Activated T-cell treated with anti-CD3 and anti-CD28 coated beads for 1 hour (primary cell): ENCODE measurements at places on chromosomes 1 and 21.
A peak's percentile ranks its signal among the peaks of the same experiment; 100 is the strongest.

GRCh38 chr1:54391450-54392209 lies 14.6 kb downstream of the SSBP3 start:
- DNase-seq, result no peak

- peak; percentile 16 for DNase-seq
Observed at GRCh38 chr21:33299181-33299752, 25.5 kb upstream of the IFNAR1 start.

DNA sequence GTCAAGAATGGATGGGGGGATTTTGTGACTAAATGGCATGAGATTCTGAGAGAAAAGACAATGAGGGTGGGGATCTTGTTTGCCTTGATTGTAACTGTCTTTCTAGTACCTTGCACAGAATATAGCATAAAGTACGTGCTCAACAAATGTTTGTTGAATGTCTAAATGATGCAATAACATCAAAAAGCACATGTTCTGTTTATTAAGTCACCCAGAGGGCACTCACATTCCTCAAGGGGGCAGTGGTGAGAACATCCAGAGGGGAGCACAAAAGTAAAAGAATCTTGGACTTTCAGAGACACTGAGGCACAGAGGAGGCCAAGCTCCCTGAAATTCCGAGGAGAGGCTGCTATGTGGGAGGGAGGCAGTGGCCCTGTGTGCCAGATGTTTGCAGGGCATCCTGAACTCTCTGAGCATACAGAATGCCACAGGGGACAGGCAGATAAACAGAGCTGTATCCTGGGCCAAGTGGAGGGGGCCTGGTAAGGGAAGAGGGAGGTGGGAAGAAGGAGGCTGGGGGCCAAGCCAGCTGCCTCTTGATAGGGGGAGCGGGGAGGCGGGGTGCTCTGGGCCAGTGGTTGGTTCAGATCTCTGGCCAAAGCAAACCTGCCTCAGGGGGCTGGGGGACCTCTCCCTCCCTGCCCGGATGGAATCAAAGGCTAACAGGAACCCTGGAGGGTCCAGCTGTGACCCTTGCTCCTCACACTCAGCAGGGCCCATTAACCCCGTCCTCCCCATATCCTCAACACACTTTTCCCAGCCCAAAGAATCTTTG lies 6.5 kb upstream of the ATP1A2 start:
- no peak for DNase-seq

DNA sequence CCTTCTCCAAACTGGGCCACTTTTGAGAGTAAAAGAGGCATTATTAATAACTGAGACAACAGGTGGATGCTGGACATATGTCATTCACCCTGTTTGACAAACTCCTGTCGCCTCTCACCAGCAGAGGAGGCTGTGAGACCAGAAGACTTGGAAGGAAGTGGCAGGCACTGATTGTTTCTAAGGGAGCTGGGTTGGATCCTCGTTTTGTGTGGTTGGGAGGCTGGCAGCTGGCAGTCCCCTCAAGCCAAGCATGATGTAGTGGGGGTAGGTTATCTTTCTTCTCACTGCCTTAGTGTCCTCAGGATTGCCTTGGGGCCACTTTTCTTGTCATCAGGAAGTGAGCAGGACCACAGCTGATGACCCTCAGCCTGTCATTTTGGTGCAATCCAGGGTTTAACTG lies 86.5 kb upstream of the KCNJ15 start:
- no peak for DNase-seq

DNA sequence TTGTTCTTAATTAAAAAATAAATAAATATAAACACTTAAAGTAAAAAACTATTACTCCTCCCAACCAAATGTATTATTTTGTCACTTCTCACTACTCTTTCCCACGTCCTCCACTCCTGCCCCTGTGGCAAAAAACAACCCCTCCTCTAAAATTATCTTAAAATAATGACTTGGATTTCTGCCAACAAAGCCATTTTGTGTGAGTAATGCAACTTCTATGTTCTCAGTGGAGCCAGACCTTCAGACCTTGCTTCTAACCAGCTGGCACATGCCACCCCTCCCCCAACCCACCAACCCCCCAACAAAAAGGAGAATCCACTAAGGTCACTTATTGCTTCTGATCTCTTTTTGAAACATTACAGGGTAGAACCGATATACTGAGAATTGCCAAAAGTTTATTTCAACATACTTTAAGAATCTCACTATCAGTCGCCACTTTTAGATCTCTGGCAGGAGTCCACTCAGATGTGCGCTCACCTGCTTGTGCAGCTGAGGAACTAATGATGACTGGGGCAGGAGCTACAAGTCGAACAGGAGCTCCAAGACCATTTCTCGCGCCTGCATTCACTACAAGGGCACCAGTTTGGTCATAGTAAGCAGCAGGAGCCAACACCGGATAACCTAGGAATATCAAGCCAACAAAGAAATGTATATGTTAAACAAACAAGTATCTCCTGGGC lies 58.3 kb upstream of the SDC3 start:
- no peak for DNase-seq

- DNase-seq, result no peak
Observed at GRCh38 chr1:147804942-147805723, 44.7 kb upstream of the GJA5 start.

GRCh38 chr1:94580367-94581115 lies 39.0 kb upstream of the F3 start:
- DNase-seq, result no peak

GRCh38 chr21:29073222-29074006 lies at the start of gene CCT8:
TSS of gene CCT8 (minus strand) at chr21:29073648. CDS start at chr21:29073590, 58 bp downstream.
- DNase-seq, result peak; percentile 97

- no peak for DNase-seq
Observed at GRCh38 chr1:93917302-93917701, 8.1 kb upstream of the GCLM start.

- DNase-seq, result peak; percentile 15
Observed at GRCh38 chr21:32770871-32771523, 558 bp downstream of the PAXBP1 start.

GRCh38 chr1:219575563-219575962 lies 37.3 kb downstream of the ZC3H11B start:
- DNase-seq, result no peak

- DNase-seq, result no peak
Observed at GRCh38 chr1:27789540-27790041, 16.6 kb downstream of the STX12 start.

DNA sequence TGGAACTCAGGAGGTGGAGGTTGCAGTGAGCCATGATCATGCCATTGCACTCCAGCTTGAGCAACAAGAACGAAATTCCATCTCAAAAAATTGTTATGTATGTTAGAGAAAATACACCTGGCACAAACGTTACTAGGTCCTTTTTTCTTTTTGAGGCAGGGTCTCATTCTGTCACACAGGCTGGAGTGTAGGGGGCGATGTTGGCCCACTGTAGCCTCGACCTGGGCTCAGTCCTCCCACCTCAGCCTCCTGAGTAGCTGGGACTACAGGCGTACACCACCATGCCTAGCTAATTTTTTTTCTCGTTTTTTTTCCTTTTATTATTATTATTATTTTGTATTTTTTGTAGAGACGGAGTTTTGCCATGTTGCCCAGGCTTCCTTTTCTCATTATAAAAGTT lies 4.4 kb downstream of the HAX1 start:
- no peak for DNase-seq

DNA sequence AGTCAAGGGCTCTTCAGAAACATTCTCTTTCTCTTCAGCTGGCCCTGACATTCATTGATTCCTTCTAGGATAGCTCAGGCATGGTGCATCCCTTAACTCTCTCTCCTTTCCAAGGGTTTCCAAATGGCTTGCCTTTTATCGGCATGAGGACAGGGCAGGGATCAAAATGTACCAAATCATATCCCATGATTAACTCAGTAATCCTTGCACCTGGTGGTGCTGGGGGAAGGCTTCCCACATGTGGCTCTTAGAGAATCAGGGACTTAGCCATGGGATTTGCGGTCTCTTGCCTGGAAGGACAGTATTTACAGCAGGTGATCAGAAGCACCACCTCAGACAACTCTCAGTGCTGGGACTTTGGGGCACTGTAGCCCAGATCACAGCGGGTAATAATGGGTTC lies 46.2 kb upstream of the EDEM3 start:
- DNase-seq, result no peak

DNA sequence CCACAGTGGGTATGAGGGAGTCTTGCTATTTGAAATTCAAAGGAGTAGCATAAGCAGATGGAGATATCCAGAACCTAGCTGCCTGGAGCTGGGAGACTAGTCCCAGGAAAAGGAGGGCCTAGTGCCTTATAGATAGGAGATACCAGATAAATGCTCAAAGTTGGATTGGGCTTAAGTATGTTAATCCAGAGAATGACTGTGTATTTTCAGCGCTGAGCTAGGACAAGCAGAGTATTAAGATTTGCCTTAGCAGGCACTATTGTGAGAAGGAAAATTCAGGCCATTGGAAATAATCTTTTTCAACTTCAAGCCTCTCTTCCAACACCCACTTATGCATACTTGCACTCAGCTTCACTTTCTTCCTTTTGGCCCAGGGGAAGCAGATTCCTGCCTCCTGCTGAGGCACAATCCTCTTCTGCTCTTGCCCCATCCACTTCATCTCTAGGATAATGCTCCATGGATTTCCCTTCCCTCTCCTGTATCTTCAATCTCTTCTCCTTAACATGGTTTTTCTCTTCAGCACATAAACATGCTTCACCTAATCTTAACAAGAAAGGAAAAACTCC lies 21.1 kb downstream of the PIK3C2B start:
- DNase-seq, result no peak

- no peak for DNase-seq
Observed at GRCh38 chr1:7727809-7728471, 43.2 kb upstream of the VAMP3 start.

- no peak for DNase-seq
Observed at GRCh38 chr1:209585672-209586071, 2.2 kb downstream of the CAMK1G start.

DNA sequence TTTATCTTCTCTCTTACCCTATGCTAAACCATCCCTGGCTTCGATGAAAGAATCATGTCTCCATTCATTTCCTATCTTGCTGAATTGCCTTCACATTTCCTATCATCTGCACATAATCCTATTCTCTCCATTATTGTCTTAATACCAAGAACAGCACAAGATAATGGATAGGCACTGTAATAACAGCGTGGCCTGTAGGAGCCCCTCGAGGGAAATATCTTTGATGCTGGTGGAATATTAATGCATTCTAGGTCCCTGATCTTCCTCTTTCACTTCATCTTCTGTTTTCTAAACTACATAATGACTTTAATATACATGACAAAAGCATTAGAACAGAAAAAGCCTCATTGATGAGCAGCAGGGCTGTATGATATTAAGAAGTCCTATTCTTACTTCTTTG lies 720.6 kb downstream of the RWDD3 start:
- DNase-seq, result no peak

DNA sequence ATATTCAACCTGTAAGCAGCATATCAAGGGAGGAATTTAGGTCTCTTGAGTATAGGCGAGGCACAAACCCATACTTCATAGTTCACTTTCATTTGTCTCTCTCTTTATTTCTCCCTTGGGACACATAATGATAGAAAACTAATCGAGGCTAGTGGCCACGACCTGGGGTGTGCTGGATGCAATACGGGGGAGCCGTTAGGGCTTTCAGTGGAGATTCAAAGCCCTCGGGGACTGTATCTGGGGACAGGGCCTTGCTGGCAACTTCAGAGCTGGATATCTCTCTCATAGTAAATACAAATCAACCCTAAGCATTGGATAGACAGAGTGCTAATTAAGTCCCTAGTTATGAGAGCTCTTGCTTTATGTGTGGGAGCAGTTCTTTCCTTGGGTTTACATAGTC lies 36.9 kb upstream of the SLC22A15 start:
- DNase-seq, result no peak

DNA sequence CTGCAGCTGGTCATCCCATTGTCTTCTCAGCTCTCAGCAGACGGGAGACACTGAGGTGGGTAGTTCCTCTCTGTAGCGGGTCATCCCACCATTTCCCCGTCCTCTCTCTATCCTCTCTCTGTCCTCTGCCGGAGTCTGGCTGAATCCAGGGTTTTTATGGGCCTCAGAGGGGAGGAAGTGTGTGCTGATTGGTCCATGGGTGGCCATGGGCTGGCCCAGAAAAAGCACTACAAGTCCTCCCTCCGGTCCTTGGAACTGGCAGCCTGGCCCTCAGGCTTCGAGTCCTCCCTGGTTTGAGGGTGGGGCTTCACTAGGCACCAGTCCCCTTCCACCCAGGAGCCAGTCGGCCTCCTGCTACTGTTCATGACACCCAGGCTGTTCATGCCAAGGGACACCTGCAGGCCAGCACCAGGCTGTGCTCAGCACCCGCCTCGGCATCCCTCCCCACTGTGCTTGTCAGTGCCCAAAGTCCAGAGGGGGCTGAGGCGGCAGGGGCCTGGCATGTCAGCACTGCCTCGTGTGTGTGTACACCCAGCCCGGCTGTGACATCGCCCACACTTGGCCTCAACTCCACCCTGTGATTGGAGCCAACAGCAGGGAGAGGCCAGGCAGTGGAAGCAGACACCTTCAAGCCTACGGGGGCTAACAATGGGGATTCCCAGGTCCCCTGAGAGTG lies 23.0 kb upstream of the LRRC8C start:
- peak; percentile 18 for DNase-seq

DNA sequence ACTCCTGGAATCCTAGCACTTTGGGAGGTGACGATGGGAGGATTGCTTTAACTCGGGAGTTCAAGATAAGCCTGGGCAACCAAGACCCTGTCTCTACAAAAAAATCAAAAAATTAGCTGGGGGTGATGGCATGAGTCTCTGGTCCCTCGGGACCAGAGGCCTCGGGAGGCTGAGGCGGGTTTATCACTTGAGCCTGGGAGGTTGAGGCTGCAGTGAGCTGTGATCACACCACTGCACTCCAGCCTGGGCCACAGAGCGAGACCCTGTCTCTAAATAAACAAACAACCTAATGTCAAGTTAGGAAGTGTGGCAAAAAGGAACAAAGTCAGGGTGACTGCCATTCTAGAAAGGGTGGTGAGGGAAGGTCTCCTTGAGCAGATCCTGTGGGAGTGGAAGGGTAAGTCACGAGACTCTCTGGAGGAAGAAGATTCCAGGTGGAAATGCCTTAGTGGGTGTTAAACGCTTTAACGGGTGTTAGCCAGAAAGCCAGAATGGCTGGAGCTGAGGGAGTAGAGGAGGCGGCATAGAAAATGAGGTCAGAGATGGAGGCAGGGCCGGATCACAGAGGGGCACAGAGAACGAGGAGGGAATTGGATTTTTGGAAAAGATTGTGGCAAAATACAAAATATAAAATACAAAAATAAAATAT lies 62.2 kb upstream of the ATP5PO start:
- DNase-seq, result no peak

DNA sequence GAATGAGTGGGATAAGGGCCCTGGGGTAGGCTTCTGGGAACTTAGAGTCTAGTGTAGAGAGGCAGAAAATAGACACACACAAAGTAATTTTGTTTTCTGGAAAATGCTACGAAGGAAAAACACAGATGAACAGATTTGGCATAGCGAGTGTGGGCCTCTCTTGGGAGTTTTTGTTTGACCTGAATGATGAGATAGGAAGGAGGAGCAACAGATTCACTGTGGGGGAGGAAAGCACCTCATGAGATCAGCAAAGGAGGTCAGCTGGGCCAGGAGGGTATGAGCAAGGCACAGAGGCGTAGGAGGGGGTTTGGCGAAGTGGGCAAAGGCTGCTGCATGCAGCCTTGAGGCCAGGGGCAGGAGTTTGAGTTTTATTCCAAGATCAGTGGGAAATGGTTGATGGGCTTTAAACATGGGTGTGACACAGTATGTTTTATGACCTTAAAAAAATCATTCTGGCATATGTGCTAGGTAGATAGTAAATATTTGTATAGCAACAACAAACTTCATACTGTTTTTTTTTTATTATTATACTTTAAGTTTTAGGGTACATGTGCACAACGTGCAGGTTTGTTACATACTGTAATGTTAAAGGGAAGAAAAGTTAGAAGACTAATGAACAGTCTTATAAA lies 57.9 kb downstream of the FGGY start:
- no peak for DNase-seq

GRCh38 chr1:206952171-206952570 lies 5.9 kb upstream of the PIGR start:
- no peak for DNase-seq
